IMR-90 (cell line): ENCODE measurements at places on chromosomes 5 and 9. TPM values are rescaled to one million over a fixed set of nuclear protein-coding genes. Genes with fewer than 3 reads are reported as not detected.

IFNA21 gene
- not detected in 2 replicates for total RNA-seq

- no peak for DNase-seq
Measured at GRCh38 chr5:73861313-73861988, 235.5 kb downstream of the ARHGEF28 start.

FOXD4L6 gene
- total RNA-seq, result not detected in 2 replicates

PITX1 gene
- 10.3 and 10.4 TPM in 2 replicates for total RNA-seq

TMEM174 gene
- not detected in 2 replicates for total RNA-seq

DNA sequence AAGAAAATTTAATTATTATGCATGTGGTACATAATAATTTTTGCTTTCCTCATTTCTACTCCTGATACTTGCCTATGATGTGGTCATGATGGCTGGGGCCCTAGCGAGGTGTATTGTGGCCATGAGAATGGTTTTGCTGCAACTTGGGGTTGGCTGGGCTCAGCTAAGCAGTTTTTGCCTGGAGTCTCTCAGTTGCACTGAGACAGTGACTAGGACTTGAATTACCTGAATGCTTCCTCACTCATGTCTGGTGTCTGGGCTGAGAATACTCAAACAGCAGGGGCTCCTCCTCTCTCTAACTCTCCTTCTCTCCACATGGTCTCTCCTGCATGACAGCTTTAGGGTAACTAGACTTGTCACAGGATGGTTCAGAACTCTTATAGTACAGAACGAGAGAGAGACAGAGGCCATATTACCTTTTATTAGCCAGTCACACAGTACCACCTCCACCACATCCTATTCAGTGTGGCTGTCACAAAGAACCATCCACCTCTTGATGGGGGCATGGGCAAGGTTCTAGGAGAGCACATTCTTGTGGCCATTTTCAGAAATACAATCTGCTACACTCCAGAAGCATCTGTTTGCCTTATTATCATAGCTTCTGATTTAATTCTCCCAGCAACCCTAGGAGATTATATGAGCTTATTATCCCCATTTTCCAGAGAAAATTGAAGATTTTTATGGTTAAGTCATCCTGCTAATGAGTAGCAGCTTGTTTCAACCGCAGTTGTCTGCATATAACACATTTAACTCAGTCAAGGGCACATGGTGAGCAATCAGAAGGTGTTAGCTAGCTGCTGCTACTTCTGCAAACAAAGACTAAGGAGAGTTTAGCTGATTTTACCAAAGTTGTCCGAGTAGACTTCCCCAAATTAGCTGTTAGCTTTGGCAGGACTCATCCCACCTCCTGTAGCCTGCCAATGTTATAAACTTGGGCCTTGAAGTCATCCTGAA is 245.1 kb downstream of the DOCK8 start:
- no peak for DNase-seq

DNA sequence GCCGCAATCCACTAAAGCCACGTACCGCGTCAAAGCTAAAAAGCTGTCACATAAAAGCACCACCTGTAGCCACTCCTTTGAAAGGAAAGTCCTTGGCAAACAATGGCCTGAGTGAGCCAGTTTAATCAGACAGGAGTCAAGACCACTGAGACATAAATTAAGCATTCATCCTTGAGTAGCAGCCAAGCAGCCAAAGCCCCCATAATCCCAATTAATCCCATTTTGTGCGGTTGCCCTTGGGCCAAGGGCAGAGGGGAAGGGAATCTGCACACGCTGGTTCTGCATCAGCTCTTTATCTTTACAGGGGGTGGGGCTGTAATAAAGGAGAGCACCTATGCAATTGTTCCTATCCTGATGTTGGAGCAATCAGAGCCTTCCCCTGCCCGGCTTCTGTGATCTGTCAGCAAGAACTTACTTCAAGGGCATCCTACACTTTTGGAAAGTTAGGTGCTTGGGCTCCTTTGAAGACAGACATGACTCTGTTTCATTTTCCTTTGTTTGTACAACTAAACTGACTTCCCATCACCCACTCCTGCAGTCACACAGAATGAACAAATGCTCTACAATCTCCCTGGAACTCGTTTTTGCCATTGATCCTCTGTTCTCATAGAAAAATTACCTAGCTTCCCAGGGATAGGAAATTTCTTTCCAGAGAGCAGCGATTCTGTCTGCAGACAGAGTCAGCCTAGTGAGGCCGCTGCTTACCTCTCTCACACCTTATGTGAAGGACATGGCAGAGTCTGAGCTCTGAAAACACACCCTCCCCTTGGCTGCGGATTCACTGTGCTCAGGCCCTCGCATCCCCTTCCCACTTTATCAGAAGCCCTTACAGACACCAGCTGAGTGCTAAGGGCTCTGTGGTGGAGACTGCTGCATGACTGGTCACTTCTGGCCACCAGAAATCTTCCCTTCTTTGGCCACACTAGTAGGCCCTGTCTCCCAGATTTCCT is 116.2 kb upstream of the TBCA start:
- DNase-seq, result no peak

DNA sequence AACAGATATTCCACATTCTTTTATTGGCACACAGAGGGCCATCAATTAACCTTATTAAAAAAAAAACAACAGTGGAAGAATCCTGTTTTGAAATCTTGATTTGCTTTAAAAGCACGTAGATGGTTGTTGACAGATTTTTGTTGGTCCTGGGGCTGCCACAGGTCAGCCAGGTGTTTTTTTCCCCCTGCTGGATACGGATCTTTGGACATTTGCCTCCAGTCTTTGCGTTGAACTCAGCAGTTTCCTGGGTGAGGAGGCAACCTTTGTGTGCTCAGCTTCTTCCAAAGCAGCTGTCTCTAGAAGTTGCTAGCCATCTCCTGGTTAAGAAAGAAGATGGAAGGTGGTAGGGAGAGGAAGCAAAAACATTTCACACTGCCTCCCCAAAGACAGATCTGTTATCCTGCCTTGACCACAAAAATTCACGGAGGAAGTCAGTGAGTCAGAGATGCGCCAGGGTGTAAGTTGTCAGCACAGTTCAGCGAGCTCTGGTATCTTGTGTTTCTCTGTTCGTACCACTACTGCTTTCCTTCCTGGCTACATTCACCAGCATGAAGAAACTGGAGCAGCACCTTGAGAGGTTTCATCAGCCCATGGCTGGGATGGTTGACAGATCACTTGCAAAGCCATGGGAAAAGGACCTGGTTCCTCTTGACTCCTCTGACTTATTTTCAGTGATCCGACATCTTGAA is 207.3 kb downstream of the ARHGAP26 start:
- peak; percentile 94 for DNase-seq

ZNF300 gene
- total RNA-seq, result 6.1 and 7.5 TPM in 2 replicates

C5orf52 gene
- not detected in 2 replicates for total RNA-seq

GRCh38 chr5:71891856-71892255 is 172.8 kb downstream of the CARTPT start:
- peak; percentile 22 for DNase-seq

- no peak for DNase-seq
Measured at GRCh38 chr5:166088389-166089039, 2202.9 kb upstream of the WWC1 start.

- DNase-seq, result peak; percentile 64
Measured at GRCh38 chr9:7315746-7316145, 483.8 kb downstream of the DMAC1 start.

ARL14EPL gene
- total RNA-seq, result not detected in 2 replicates

DNA sequence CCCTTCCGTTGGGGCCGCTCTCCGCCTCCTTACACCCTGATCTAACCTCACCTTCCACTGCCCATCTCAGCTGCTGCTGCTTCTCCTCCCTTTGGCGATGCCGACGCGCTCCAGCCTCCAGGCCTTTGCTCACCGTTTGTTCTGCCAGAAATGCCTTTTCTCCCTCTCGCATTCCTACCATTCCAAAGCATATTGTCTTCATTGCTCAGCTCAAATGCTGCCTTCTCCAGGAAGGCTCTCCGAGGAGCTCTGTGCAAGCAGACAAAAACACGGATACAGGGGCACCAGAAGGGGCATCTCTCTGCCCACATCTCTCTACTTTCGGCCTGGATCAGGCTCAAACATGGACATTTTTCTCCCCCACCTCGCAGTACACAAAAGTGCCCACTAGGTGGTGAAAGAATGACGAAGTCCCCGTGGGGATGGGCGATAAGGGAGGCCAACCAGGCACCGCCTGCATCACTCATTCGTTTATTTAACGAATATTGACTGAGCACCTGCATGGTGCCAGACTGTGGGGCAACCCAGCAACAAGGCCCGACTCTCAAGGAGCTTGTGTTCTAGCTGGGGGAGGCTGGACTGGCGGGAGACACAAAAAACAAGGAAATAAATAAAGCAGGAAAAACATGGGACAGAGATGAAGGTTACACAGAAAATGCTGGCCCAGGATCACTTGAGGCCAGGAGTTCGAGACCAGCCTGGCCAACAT is 7.3 kb upstream of the GRHPR start:
- peak; percentile 73 for DNase-seq

GRCh38 chr9:98836206-98836605 is 28.7 kb downstream of the GALNT12 start:
- DNase-seq, result no peak

DNA sequence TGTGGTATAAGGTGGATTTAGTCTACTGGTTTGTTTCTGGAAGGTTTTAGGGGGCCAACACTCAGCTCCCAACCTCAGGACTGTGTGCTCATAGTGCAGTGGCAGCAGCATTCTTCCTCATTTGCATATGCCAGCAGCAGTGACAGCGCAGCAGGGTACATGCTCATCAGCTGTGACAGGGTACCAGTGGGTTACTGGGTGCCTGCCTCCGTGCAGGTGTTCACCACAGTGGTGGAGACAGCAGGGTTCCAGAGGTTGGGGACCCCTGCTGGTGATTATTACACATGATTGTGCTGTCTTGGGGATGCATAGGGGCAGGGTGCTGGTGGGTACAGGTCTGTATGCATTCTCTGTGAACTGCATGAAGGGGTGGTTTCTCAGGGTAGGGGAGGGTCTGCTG is 45.5 kb upstream of the IFNE start:
- DNase-seq, result no peak

UIMC1 gene
- 23.1 and 27.6 TPM in 2 replicates for total RNA-seq

EGFL7 gene
- total RNA-seq, result 1.4 and 2.2 TPM in 2 replicates

MARVELD2 gene
- total RNA-seq, result 0.54 and 0.83 TPM in 2 replicates

DNA sequence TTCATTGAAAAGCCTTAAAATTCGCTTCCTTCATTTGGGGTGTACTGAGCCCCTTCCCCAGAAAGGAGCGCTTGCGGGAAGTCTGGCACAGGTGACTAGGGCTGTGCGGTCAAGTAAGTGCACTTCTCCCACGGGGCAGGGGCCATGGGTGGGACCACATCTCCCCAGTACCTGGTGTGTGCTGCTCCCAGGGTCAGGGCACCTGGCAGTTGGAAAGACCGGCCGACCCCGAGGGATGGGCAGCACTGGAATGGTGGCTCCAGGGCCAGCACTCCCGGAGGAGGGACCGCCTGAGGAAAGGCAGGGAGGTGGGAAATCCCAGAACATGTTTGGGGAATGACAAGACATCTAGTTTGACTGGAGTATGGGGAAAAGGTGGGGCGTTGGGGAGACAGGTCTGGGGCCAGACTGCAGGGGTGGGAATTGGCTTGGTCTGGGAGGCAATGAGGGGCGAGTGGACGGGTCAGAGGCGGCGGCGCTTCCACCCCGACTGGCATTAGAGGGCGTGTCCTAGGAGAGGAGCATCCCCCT is 727 bp upstream of the GLIPR2 start:
- no peak for DNase-seq

DDX4 gene
- not detected in 2 replicates for total RNA-seq

DNA sequence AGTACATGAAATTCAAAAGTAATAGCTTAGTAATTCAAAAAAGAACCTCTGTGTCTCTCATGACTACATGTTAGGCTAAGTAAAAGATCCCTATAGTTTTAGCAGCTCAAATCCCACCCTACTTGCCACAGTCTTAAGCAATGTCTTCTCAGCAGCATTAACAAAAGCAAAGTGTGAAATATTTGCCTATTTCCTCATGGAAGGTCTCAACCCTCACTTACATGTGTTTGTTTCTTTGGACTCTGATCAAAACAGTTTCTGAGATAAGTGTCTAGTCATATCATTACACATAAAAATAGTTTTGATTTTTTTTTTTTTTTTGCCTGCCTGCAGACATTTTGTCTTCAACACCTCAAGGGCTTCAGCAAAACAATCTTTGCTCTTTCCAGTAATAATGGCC is 310.5 kb downstream of the CETN3 start:
- no peak for DNase-seq

GRCh38 chr5:157956271-157956885 is 97.4 kb upstream of the CLINT1 start:
- DNase-seq, result no peak

- peak; percentile 53 for DNase-seq
Measured at GRCh38 chr5:53482717-53483638, 2.5 kb downstream of the FST start.

SPINK13 gene
- not detected in 2 replicates for total RNA-seq

DNA sequence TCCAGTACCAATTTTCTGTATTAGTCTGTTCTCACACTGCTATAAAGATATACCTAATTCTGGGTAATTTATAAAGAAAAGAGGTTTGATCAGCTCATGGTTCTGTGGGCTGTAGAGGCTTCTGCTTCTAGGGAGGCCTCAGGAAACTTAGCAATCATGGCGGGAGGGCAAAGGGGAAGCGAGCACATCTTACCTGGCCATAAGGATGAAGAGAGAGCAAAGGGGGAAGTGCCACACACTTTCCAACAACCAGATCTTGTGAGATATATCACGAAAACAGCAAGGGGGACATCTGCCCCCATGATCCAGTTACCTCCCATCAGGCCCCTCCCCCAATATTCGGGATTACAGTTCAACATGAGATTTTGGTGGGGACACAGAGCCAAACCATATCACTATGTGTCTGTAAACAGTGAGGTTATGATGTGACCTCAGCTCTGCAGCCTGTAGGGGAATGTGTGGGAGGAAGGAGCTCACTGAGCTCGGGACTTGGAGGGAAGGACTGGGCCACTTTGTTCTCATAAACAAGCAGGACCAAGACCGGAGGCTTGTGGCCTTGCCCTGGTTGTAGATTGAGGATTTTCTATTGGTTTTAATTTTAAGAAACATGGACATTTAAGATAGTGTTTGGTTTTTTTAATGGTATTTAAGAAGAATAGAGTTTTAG is 85.2 kb downstream of the EHMT1 start:
- peak; percentile 57 for DNase-seq

- DNase-seq, result no peak
Measured at GRCh38 chr5:2904956-2905355, 153.5 kb upstream of the IRX2 start.

GRCh38 chr5:181235323-181235688 is 8.4 kb downstream of the RACK1 start:
- no peak for DNase-seq

DNA sequence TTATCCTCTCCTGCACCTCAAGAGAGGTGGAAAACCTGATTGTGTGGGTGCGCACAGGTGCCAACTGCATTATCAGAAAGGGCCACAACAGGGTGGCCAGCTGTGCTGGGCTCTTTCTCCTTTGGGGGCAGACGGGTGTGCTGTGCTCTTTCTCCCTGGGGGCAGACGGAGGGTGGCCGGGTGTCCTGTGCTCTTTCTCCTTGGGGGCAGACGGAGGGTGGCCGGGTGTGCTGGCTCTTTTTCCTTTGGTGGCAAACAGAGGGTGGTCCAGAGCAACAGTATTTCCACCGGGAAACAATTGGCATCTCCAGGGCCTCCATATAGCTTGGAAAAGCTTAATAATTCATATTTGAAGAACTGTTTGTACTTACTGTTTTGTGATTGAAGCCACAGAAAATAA is 6.8 kb downstream of the LMX1B start:
- DNase-seq, result no peak
